ENCODE measurements at places on chromosomes 11 and 22.
A peak's percentile ranks its signal among the peaks of the same experiment; 100 is the strongest.

- ATAC-seq = no peak
Measured at GRCh38 chr11:36053281-36053680, 109.4 kb downstream of the LDLRAD3 start.

DNA sequence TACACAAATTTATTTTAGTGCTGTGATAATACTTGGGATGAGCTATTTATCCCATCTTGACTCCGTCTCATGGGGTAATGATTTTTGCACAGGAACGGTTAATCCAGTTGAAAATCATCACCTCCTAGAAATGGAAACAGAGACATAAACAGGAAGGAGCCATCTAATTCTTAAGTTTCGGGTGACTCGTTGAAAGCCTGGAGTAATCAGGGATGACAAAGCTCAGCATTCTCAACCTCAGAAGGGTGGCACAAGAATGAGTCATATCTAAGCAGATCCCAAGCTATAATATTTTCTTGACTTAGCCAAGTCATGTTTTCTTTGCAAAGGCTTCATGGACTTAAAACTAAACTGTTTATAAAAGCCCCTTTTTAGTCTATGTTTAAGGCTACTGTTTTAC lies 280.8 kb upstream of the CCDC90B start:
- no peak for ATAC-seq

DNA sequence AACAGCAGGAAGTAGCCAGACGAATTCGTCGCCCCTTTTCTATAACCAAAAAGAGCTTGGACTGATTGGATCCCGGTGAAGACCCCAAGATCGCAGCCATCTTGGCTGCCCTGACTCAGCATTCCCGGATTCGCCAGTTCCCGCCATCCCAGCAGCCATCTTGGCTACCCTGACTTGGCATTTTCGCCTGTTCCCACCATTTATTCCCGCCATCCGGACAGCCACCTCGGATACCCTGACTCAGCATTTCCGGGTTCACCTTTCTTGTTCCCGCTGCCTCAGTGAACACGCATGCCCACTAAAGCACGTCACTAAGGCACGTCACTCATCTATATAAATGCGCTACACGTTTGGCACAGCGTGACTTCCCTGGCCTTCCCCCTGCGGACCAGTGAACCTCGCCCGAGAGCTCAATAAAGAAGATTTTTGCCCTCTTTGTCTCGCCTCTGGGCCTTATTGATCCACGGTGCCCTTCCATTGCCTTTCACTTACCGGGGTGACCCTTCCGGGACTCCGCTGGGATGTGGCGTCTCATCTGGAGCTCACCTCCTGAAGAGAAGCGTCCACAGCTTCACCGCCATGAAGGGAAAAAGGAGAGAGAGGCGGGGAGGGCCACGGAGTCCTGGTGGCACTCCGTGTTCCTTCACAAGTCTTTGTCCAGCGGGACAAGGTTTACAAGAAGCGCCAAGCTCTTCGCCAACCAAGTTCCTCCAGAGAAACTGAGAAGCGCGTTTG lies 4.0 kb upstream of the OR56A3 start:
- no peak for ATAC-seq

GRCh38 chr11:125167954-125168835 lies 3.6 kb downstream of the PKNOX2 start:
- ATAC-seq = no peak

DNA sequence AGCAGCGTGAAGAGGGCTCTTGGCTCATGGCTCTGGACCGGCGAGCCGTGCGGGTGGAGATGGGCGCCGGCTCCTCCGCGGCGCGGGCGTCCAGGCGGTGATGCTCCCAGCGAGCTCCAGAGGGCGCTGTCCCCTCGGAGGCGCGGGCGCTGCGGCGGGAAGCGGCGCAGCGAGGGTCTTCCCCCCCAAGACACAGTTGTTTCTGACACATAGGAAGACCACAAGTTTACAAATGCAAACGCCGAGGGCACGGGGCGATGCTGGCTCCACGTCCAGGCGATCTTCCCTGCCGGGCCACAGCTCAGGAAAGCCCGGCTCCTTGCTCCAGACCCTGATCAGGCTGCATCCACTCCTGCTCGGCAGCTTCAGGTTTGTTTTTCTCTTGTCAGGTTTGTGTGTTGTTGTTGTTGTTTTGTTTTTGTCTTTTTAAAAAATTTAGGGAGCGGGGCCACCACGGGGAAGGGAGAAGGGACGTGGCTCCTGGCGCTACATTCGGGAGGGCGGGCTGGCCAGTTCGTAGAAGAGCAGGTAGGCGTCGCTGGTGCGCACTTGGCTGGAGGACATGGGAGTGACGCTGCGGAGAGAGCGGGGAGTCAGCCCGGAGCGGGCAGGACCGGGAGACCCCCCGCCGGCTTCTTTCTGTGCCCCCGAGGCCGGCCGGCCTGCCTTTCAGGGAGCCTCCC lies 10.0 kb upstream of the MFRP start:
- ATAC-seq = peak; percentile 76

DNA sequence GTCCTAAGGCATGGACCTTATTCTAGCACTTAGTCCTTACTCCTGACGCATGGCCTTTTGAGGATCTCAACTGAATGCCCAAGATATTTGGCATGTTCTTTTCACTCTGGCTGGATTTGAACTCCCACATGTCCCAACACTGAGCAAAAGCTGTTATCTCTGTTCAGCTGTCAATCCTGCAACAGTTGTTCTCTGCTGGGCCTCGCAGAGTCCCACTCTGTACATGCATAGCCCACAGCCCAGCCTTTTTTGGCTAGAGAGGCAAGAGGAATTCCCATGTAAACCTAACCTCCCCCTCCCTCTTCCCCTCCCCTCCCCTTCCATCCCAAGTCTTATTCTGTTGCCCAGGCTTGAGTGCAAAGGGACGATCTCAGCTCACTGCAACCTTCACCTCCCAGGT lies 21.8 kb upstream of the DRG1 start:
- ATAC-seq = no peak

DNA sequence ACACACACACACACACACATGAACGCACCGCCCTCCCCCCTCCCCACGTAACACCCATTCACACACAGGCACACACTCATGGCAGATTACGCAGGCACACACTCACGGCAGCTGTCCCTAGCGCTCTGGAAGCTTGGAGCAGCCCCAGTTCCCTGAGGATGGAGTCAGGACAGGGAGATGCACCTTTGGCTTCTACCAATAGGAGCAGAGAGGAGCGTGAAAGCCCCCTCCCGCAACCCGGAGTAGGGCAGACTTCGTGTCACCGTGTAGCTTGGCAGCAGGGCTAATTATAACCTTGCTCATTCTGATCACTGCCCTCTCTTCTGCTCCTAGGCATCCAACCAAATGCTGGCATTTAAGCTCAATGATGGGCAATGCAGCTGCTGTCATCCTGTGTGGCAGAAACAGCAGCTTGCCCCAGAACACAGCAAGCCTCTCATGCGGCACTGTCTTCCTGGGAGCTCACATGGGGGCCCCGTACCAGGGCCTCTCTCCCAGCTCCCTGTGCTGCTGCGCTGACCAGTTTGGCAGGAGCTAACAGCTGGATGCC lies 31.9 kb downstream of the ANKK1 start:
- ATAC-seq = no peak

GRCh38 chr11:129930296-129930695 lies 34.9 kb upstream of the NFRKB start:
- ATAC-seq = no peak

DNA sequence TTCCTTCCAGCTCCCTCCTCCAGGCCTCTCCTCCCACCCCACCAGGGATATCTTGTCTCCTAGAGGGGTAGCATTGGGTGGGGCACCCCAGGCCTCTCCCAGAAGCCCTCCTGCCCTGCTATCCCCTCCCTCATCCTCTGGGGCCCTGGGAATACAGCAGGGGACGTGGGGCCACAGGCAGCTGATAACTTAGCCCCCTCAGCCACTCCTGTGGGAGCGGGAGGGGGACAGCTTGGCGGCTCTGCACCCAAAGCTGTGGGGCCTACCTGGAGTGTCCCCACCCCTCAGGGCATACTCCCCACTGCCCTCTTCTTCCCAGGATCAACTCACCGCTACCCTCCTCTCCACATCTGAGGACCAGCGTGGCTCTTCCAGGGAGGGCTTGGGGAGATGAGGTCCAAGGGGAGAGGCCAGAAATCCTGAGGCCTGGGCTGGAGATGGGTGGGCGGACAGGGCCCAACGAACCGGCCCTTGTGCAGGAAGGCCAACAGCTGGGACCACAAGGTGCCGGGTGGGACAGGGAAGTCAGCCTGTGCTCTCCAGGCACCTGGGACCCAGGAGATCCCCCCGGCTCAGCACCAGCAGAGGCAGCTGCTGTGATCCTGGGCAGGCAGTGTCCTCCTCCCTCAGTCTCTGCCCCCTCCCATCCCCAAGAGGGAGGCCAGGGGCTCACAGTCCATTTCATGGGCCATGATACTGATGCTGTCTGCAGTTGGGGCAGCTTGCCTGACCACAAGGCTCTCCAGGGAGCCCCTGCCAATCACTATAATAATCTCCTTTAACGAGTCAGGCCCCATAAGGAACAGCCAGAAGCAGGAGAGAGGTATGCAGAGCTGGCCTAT lies 23.2 kb downstream of the NEAT1 start:
- peak; percentile 0 for ATAC-seq

DNA sequence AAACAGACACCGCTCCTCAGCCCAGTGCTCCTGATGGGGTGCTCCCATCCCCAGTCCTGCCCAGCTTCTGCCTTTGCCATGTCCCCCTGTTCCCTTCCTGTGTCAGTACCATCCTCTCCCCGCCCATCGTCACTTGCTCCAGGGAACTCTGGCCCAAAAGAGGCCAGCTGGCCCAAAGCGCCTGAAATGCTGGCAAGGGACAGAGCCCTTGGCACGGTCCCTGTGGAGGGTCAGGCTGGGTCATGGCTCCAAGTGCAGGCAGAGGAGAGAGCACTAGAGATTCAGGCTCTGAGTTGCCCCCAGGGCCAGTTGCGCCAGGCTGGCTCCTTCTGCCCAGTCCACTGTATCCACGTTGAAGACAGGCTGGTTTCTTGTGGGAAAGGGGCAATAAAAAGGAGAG lies 8.4 kb upstream of the HDHD5 start:
- no peak for ATAC-seq

DNA sequence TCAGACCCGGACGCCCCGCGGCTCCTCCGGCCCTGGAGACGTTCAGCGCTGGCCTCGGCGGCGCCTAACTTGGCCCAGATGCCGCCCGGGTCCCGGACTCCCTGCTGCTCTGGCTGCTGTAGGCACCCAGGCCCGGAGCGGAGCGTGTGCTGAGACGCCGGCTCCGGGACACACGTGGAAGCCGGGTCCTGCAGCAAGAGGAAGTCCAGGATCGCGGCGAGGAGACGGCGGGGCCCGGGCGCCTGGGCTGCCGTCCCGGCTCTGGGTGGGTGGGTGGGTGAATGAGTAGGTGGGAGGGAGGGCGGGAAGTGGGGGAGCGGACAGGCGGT lies 223 bp downstream of the WT1 start:
- ATAC-seq = no peak

- ATAC-seq = no peak
Measured at GRCh38 chr22:37176464-37177061, 11.5 kb downstream of the C1QTNF6 start.

DNA sequence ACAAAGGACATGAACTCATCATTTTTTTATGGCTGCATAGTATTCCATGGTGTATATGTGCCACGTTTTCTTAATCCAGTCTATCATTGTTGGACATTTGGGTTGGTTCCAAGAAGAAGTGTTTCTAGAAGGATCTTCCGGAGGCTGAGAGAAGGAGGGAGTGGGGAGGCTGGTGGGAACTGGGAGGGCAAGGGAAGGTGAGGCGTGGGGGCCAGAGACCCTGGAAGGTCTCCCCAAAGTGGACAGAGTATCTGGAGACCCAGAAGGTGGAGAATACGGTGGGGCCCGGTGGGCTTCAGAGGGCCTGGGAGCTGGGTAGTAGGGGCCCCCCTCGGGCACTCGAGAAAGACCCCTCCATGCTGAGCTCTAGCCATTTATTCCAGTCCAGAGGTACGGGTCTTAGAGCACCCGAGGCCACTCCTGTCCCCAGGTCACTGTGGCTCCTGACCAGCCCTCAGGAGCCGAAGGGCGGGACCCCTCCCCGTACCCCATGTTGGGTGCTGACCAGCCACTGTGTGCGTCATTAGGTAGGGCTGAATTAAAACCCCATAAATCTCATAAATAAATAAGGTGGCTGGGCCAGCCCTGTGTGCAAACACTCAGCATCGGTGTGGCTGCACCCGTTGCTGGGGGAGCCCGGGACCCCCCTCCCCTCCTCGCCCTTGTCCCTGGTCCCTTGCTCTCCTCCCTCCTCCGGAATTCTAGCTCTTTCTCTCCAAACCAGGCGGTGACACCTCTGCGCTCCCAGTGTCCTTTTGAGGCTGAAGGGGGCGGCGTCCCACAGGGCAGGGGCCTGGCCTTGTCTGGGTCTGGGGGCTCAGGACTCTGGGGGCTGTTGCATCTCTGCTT lies 38.8 kb upstream of the MUC5AC start:
- peak; percentile 44 for ATAC-seq

DNA sequence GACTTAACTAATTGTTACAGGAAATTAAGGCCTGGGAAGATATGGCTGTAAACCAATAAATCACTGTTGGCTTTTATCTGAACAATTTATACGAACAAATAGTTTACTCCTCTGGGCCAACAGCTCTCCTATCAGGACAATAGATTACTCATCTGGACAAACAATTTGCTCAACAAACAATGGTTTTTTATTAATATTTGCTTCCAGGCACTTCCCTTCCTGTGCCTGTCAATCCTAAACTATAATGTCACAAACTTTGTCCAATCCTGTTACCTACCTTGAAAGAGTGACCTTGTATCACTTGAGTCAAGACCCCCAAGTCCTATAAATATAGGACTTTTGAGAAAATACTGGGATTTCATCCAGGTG lies 87.6 kb upstream of the OR9Q1 start:
- ATAC-seq = no peak

GRCh38 chr11:75204685-75205563 lies 35.6 kb upstream of the TPBGL start:
- peak; percentile 97 for ATAC-seq

DNA sequence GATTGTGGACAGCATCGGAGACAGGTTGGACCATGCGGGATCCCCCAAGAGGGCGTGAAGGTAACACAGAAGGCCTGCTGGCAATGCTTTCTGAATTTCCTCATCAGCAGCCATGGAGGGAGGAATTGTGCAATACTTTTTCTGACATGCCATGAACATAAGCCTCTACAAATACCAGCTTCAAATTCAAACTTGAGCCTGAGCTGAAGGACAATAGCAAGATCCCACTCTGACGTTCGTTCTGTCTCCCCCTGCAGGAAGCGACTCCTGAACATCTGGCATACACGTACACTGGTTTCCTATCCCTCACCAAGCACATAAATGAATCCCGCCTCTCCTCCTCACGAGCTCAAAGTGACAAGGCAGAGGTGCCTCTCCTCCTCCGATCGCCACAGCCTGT lies 312.2 kb downstream of the BRD1 start:
- no peak for ATAC-seq

DNA sequence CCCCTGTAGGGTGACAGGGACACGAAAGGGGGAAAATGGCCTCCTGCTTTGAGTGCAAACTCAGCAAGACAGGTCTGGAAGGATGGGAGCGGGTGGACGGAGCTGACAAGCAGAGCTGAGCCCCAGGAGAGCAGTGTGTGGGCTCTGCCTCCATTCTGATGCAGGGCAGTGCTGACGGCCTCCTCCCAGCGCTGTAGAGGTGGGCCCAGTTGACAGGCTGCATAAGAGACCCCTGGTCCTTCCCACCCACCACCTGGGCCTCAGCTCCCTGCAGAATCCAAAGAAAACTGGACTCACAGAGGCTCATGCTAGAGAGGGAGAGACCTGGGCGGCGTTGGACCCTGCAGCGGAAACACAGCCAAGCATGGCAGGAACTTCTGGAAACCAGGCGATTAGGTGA lies 1113.4 kb downstream of the BRD1 start:
- ATAC-seq = no peak

All from motor neuron (in vitro differentiated cells).